K562 (cell line): ENCODE measurements at places on chromosomes 7 and 10. TPM values are rescaled to one million over a fixed set of nuclear protein-coding genes. Genes with fewer than 3 reads are reported as not detected.

The PDK4 gene
- 0.20 and 0.24 TPM in 2 replicates for total RNA-seq

The VSTM4 gene
- 3.9 and 4.5 TPM in 2 replicates for total RNA-seq

The KCNIP2 gene
- total RNA-seq: 4.8 and 7.6 TPM in 2 replicates

The MSMB gene
- total RNA-seq: not detected in 2 replicates

The EPHB4 gene
- total RNA-seq: 81.5 and 82.1 TPM in 2 replicates

The NANOS1 gene
- 0.89 and 1.2 TPM in 2 replicates for total RNA-seq

The TWIST1 gene
- 0.18 and 0.33 TPM in 2 replicates for total RNA-seq

The SPDYE11 gene
- not detected in 2 replicates for total RNA-seq

The TRIM4 gene
- 23.1 and 23.7 TPM in 2 replicates for total RNA-seq

The TMEM176B gene
- total RNA-seq: 0.60 and 0.76 TPM in 2 replicates

The PPP1R17 gene
- not detected in 2 replicates for total RNA-seq

The VENTX gene
- total RNA-seq: 0.55 and 0.69 TPM in 2 replicates

The GCK gene
- total RNA-seq: 0.11 and 0.22 TPM in 2 replicates

The FAM241B gene
- 7.3 and 7.8 TPM in 2 replicates for total RNA-seq
